NCI-H2107 (cell line): ENCODE measurements at places on chromosomes 2 and 18.

GRCh38 chr2:239339726-239340601 is 60.9 kb downstream of the HDAC4 start:
- DNase-seq: no peak

- no peak for DNase-seq
Measured at GRCh38 chr2:133561045-133561852, 7.0 kb downstream of the NCKAP5 start.

- no peak for DNase-seq
Measured at GRCh38 chr2:8589721-8590120, 92.1 kb upstream of the ID2 start.

DNA sequence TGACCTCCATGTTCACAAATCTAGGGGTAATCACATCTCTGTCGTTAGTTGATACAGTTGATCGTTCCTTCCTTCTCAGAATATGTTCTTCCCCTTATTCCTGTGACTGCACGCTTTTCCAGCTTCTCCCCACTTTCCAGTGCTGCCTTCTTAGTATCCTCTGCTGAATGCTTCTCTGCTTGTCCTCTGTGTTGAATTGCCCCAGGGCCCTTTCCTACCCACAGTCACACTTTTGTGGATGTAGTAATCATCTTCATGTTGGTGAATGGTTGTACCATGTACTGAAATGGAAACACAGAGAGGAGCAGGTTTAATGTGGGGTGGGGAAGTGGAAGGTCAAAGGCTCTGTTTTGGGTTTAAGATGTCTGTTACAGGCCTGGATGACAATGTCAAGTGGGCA is 47.2 kb downstream of the EML6 start:
- DNase-seq: no peak

GRCh38 chr18:9047715-9048114 is 54.8 kb upstream of the NDUFV2 start:
- no peak for DNase-seq

DNA sequence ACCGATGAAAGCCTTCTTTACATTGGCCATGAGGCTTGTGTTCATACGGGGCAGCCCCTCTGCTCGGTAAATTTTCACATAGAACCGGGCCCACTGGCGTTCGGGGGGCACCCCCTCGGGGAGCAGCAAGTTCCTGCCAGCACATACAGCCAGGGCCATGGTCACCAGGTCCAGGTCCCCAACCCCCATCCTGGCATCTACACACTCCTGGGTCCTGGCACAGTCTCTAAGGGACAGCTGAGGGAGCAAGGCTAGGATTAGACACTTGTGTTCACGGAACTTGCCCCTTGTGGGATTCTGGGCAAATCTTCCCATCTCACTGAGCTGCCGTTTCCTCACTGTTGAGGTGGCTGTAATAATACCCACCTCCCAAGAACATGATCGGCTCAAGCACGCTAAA is 5.6 kb upstream of the OTOF start:
- no peak for DNase-seq

- no peak for DNase-seq
Measured at GRCh38 chr2:43180897-43181296, 45.5 kb downstream of the ZFP36L2 start.

DNA sequence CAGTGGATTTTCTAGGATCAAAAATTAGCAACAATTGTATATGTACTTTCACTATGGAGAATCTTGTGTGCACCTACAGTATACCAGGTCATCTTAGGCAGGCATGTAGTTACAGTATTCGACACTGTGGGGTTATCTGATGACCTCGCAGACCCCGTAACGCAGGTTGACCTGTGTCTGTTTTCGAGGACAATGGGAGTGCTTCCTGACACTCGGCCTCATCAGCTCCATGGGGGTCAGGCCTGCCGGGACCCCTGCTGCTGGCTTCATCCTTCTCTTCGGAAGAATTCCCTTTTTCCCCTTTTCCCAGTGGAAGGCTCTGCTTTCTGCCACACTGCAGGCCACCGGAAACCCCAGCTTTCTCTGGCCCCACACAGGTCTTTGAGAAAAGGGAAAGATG is 102.8 kb upstream of the TMEM18 start:
- no peak for DNase-seq

- DNase-seq: no peak
Measured at GRCh38 chr2:19933351-19933981, 31.7 kb upstream of the TTC32 start.

GRCh38 chr2:48113767-48114166 is 207.5 kb upstream of the FBXO11 start:
- no peak for DNase-seq

DNA sequence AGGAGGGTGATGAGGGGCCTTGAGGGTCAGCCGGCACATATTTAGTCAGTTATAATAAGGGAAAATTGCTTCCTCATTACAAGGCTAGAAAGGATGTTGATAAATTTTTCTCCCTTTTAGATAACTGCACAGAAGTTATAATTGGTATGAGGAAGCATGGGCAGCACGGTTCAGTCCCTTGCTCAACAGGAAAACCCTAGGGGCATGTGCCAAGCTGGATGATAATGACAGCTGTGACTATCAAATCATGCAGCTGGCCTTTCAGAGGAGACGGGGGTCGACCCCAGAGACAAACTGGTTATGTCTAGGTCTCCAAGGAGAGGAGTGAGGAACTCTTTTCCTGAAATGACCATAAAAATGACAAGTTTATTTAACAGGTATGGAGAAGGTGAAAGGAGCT is 448.1 kb upstream of the VRK2 start:
- DNase-seq: no peak

DNA sequence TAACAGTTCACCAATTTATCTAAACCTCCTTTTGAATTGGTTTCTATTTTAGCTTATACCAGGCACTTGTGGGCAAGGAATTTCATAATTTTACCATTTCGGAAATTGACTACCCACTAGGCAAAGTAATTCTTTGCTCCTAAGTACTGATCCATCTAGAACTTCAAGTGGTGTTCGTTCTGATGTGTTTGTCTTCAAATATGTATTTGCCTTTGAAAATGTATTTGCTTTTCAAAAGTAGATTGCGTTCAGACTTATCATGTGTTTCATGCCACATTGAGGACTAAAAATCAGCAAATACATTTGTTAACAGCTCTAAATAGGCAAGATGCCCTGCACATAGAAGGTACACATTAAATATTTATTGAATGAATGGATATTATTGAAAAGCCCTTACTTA is 26.7 kb downstream of the IFIH1 start:
- no peak for DNase-seq

DNA sequence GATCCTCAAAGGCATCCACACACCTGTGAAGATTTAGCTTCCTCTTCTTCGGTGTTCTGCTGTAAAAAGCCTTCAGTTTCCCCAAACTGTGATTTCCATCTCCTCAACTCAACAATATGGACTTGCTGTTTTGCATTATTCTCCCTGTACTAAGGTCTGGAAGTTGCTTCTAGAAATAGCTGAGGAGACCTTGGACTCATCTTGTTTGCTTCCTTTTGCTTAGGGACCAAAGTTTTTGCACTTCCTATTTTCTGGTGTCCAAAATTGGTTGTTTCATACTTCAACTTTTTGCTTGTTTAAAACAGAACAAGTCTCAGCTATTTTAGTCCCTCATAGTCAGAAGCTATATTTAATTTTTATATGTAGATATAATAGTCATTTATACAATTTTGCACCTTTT is 201.9 kb upstream of the COPS8 start:
- DNase-seq: no peak

- no peak for DNase-seq
Measured at GRCh38 chr2:142033393-142033792, 97.4 kb downstream of the LRP1B start.

GRCh38 chr2:38718601-38719000 is 32.6 kb downstream of the SRSF7 start:
- no peak for DNase-seq

DNA sequence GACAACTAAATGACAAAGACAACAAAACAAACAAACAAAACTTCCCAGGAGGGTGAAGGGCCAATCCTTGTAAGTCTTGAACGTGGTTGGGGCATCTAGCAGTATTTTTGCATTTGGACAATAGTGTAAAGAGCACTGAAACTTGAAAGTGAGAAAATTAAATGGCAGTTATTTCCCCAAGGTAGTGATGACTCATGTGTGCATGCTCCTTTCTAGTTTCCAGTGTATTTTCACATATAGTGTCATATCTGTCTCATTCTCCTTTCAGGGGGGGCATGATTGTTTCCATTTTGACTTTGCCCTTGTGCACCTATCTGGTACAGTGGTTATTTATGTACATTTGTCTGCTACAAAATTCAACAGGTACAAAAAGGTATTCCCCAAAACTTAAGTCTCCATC is 39.5 kb downstream of the CERS6 start:
- no peak for DNase-seq

DNA sequence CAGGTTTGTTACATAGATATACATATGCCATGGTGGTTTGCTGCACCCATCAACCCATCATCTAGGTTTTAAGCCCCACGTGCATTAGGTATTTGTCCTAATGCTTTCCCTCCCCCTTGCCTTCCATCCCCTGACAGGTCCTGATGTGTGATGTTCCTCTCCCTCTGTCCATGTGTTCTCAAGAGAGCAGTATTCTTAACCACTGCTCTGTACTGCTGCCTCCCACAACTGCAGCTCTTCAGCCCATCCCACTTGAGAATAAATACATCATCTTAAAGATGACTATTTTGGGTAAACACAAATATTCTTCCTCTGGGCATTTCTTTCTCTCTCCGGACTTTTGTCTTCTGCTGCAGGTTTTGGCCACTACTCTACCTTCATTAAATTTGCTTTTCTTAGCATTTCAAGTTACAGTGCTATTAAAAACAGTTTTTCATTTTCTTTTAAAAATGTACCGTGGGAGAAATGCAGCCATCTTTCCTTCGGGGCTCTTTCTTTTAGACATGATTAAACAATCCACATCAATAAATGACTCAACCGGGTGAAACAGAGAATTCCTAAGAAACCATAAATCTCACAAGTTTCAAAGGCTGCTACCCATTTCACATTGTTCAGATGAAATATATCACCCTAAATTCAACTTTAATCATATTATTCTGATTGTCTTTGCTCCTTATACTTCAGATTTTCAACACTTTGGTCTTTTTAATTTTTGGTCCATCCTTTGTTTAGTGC is 323.4 kb downstream of the GALNT13 start:
- no peak for DNase-seq

DNA sequence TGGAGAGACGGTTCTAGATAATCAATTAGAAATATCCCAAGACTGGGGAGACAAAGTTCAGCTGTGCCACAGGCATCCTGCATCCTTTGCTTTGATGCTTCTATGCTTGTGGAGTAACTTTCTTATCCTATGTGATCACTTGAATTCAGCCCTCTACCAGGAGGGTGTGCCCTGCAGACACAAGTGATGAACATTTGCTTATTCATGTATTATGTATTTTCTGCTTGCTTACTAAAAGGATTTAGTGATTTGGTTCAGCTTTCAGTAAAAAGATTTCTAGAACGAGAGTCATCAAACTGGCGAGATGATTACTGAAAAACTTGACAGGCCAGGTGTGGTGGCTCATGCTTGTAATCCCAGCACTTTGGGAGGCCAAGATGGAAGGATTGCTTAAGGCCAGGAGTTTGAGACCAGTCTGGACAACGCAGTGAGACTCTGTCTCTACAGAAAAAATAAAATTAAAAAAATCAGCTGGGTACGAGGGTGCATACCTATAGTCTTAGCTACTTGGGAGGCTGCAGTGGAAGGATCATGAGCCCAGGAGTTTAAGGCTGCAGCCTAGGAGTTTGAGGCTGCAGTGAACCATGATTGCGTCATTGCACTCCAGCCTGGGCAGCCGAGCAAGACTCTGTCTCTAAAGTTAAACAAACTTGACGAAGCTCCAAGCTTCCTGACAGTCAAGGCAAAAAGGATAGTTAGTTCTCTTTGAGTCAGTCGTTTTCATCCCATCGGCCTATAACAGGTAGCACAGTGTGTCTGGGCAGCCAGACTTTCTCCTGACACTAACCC is 13.3 kb downstream of the HK2 start:
- no peak for DNase-seq

DNA sequence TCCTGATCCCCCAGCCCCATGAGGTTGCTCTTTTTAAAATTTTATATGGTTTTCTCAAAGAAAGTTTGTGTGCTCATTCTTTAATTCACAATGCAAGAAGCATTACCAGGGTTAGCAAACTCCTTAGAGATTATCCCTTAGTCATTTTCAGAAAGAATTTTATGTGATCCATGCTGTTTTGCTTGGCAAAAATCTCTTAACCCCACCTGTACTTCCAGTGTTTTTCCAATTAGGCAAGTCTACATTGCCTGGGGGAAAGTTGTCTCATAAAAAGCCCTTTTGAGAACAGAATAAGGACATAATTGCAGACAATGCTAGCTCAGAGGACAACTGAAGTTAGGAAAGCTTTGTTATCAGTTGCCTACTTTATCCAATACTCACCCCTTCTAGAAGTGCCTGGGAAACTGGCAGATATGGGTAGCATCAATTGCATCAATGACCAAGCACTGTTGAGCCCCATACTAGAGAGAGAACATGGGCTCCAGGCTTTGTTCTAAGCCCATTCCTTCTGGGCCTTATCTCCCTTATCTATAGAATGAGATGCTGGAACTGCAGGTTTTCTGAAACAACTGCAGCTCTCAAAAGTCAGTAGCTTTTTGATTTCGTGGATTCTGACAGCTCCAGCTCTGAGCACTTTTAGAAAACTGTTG is 265.9 kb upstream of the SPHKAP start:
- DNase-seq: no peak

- no peak for DNase-seq
Measured at GRCh38 chr2:233816771-233817170, 37.6 kb downstream of the HJURP start.

DNA sequence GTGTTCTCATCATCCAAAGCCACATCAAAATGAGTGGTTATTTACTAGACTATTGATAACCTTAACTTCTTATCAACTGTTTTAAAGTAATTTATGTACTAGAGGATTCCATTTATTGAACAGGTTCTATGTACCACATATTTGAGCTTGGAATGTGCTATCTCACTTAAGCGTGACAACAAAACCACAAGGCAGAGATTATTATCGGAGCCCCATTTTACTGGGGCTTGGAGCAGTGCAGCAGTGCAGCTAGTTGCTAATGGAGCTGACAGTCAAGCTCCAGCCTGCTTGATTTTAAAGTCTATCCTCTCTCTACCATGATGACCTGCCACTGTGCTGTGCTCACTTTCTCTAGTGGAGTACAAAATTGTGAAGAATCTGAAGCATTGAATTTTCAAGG is 24.6 kb downstream of the GCG start:
- no peak for DNase-seq

DNA sequence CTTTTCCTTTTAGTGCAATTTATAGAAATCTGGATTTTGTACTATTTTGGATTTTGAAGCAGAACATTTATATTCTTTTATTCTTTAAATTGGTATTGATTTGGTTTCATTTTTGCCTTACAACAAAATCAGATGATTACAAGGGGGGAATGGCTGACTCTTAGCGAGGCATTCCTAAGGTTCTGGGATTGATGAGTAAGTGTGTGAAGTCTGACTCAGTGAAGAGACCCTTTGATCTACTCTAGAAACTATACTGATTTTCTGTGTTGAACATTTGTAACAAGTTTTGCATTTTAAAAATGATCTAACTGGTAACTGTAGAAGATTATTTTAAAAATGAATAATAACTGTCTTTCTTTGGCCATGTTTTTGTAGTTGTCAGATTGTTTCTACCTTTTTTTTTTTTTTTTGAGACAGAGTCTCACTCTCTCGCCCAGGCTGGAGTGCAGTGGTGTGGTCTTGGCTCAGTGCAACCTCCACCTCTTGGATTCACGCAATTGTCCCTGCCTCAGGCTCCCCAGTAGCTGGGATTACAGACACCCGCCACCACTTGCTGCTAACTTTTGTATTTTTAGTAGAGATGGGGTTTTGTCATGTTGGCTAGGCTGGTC is 48.7 kb downstream of the TTC39C start:
- no peak for DNase-seq
